ENCODE measurements at places on chromosomes 5 and 9.

- DNase-seq, result no peak
These were observed 136.4 kb downstream of the MCTP1 start for GRCh38 chr5:95148453-95148852.

DNA sequence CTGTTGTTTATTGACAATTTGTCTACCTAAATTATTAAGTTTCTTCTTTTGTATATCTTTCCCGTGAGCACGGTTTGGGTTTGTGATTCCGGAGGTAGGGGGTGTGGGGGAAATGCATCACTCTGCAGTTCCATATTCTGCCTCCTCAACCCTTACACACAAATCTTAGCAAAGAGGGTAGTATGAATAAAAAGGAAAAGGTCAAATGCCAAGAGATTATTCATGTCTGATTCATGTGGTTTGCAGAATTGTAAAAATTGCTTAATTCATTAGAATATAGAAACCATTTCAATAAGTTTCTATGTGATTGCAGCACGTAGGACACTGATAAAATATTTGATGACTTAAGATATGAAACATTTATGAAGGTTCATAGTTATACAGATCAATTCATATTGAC lies 601.9 kb downstream of the SEMA5A start:
- no peak for DNase-seq

GRCh38 chr5:172140120-172140519 lies 47.9 kb downstream of the STK10 start:
- DNase-seq, result no peak

DNA sequence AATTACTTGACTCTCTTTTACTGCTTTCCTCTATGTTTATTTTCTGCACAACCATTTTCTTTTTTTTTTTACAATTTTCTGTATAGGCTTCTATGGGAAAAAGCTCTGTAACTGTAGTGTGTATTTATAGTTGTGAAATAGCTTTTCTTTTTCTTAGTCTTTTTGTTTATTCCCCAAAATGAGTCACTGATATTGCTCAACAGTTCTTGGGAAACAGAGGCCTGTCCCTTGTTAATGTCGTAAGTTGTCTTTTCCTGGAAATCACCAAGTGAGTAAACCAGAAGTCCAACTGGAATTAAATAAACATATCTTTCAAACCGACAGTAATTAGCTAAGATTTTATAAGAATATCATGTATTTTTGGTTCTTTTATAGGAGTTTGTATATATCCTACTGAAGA lies 325.1 kb upstream of the PRR16 start:
- DNase-seq, result no peak

DNA sequence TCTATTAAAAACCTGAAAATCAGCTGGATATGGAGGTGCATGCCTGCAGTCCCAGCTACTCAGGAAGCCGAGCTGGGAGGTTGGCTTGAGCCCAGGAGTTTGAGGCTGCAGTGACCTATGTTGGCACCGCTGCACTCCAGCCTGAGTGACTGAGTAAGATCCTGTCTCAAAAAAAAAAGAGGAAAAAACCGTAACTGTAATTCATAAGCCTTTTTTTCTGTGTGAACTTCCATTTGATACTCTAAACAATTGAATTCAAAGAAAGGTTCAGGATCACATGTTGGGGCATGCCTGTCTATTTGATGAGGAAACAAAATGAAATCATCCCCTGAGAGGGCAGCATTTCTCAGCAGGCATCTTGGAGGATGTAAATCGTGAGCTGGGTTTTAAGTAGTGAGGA lies 38.8 kb downstream of the ITGA2 start:
- DNase-seq, result no peak

DNA sequence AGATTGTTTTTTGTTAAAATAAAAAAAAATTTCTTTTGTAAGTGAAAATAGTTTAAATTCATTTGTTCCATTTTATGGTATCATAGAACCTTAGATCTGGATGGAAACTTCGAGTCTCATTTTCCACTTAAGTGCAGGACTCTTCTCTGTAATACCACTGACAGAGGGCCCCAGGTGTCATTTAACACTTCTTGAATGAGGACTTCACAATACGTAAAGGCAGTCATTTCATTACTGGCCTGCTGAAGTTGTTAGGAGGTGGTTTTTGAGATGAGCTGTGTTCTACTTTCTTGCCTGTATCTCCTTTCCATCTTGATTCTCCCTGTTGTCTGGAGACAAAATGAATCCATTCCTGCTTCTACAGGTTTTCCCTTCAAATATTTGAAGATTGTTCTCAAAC lies 455.3 kb downstream of the DMRT2 start:
- no peak for DNase-seq

GRCh38 chr5:75351139-75351926 lies 14.3 kb downstream of the HMGCR start:
- no peak for DNase-seq

DNA sequence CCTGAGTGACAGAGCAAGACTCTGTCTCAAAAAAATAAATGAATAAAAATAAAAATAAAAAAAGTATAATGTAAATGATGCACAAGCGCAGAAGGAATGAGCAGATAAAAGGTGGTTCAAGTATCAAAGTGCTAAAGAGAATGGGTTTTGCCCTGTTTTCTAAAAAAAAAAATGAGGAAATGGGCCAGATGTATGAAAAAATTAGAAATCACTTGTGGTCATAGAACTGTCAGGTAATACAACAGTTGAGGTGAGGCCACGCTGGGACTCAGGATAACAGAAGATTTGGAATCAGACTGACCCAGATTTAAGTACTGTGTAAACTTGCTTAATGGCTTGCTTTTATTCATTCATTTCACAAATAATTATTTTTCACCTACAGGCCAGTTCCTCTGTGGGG lies 69.8 kb downstream of the MAPKAP1 start:
- no peak for DNase-seq

GRCh38 chr5:143206196-143207053 lies 197.1 kb downstream of the NR3C1 start:
- no peak for DNase-seq

GRCh38 chr9:18707489-18708205 lies 233.7 kb downstream of the ADAMTSL1 start:
- DNase-seq, result no peak

DNA sequence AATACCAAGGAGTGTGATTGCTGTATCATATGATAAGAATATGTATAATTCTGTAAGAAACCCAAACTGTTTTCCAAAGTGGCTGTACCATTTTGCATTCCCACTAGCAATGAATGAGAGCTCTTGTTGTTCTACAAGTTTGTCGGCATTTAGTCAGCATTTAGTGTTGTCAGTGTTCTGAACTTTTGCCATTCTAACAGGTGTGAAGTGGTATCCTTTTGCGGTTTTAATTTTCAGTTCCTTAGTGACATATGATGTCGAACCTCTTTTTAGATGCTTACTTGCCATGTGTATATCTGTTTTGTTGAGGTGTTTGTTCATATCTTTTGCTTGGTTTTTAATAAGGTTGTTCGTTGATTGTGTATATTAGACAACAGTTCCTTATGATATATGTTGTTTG lies 296.3 kb upstream of the IZUMO3 start:
- no peak for DNase-seq

DNA sequence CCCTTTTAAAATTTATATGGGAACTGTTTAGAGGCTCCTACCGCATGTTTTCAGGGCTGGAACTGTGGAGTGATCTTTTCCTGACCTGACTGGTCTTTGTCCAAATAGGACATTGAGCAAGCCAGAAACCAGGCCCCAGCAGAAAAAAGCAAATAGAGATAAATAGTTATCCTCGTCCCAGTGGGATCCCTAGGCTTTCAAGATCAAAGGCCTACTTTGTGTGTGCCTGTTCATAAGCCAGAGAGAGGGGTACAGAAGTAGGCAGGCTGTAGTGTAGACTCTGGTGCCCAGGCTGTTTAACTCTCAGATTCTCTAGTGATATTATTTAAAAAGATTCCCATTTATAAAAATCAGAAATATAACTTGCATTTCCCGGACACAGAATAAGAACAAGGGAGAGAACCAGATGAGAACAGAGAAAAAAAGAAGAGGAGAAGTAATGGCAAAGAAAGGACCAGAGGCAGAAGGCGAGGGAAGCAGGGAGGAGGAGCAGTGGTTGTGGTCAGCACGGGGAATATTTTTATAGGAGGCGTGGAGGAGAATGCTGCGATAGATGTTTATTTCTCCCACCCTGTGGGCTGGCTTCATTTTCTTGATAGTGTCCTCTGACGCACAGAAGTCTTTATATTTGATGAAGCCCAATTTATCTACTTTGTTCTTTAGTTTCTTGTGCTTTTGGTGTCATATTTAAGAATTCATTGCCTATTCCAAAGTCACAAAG lies 101.2 kb downstream of the AOPEP start:
- no peak for DNase-seq

- DNase-seq, result no peak
These were observed 31.8 kb upstream of the RXRA start for GRCh38 chr9:134294153-134295071.

GRCh38 chr5:51895834-51896233 lies 512.6 kb downstream of the ISL1 start:
- no peak for DNase-seq

DNA sequence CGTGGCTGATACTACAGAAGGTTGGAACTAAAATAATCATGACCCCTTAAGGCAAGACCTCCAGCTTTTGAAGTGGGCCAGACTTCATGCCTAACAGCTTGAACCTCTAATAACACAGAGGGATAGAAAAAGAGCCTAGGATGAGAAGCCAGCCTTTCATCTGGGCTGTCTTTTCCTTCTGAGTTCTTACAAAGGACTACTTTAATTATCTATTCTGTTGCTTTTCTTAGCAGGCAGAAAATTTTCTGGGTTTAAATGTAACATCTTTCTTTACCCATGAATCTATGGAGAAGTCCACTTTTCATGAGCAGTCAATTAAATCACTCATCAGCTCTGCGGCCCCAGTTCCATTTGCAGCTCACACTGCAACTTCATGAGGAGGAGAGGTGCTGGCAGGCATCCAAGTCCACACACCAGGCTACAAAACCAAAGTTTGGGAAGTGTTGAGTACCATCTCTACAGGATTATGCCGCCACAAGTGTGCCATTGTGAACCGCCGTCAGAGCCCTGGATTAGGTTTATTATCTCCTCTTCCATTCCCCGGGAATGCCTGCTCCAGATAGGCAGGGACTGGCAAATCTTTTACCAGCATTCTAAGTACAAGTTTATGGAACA lies 192.0 kb downstream of the TLE4 start:
- DNase-seq, result no peak

DNA sequence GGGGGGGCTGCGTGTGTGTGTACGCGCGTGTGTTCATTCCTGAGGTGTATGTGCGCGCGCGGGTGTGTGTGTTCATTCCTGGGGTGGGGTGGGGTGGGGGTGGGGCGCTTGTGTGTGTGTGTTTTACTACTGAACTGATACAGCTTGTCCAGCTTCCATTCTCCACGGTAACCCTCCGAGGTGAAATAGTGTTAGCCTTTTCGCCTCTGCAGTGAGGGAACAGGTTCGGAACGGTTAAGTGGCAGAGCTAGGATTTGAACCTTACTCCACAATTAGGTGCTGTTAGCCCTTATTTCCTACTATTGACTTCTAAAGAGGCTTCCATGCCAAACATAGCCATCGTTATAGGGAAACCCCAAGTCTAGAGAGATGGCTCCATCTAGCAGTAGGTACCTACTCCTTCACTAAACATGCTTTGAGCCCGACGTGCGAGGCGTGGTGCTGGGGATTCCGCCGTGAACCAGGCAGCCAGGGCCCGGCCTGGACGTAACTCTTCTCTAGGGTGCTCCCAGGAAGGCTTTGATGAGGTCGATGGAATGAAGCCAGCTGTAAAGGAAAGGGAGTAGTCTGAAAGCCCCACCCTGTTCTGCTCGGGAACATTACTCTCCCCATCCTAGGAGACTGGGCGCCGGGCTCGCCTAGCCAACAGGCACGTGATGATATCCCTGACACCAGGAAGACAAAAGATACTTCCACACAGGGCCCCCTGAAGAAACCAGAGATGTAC lies 782 bp upstream of the SKP1 start:
- peak; percentile 39 for DNase-seq

GRCh38 chr9:115594557-115594956 lies 476.6 kb upstream of the TNC start:
- no peak for DNase-seq

- DNase-seq, result no peak
These were observed 17.9 kb downstream of the FGD3 start for GRCh38 chr9:92965061-92965758.

DNA sequence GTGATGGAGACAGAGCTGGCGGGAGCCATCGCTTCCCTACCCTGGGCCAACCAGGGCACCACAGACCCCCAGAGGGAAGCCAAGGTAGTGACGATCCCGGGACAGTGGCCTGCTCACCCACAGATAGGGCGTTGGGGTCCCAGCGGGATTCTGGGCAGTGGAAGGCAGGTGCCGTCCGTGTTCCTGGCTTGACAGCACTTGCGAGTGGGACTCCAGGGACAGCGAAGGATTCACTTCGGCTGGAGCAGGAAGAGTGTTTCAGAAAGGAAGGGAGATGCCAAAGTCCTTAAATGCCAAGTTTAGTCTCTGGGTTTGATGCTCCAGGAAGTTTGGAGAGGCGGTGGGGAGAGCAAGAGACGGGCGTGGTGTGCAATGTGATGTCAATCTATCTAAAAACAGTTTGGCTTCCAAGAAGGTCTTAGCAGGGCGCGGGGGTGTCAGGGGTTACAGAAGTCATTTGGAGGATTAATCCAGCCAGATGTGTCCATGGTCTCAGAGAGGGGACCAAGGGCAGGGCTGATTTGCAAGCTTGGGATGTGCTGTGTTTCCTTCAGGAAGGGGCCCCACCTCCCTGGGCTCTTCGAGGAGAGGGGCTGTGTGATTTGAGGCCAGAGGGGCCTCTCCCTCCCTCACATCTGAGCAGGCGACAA lies 74.9 kb downstream of the NTNG2 start:
- no peak for DNase-seq

GRCh38 chr5:157050050-157050449 lies 8.9 kb downstream of the HAVCR1 start:
- DNase-seq, result no peak

DNA sequence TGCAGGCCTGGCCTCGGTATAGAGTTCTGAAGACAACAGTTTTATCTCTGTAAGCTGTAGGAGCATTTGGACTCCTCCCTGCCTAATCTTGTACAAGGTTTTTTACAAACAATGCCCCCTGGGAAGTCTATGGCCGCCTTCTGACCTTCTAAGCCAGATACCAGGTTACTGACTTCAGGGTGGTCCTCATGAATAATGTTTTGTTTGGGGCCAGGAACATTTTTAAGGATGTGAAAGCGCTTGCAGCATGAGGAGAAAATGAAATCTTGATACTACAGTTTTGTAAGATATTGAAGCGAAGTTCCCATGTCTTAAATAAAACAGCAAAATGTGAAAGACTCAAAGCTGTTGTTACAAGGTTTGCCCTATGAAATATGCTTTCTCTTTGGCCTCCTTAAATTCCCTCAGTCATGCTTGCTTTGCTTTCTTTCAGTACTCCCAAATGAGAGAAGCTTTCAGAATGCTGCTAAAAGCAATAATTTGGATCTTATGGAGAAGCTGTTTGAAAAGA lies 5.2 kb downstream of the ANKDD1B start:
- no peak for DNase-seq

DNA sequence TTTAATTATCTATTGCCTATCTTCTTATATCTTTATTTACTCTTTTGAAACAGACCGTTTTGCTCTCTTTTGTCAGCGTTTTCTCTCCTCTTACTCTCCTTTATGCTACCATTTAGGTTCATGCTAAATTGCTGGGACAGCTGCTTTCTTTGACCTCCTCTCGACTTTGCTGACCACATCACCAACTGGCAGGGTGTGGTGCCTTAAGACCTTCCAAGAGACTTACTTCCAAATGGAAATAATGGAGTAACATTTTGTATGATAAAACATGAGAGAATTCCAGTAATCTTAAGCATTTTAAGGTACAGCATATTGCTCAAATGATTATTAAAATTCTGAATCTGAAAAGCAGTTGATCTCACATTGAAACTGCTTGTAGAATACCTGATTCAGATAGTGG lies 71.5 kb upstream of the MEF2C start:
- DNase-seq, result no peak

Data from NCI-H2081 (cell line).